ENCODE measurements at places on chromosomes 12 and 14.

GRCh38 chr12:5447320-5447719 lies 15.4 kb downstream of the NTF3 start:
- DNase-seq, result no peak

DNA sequence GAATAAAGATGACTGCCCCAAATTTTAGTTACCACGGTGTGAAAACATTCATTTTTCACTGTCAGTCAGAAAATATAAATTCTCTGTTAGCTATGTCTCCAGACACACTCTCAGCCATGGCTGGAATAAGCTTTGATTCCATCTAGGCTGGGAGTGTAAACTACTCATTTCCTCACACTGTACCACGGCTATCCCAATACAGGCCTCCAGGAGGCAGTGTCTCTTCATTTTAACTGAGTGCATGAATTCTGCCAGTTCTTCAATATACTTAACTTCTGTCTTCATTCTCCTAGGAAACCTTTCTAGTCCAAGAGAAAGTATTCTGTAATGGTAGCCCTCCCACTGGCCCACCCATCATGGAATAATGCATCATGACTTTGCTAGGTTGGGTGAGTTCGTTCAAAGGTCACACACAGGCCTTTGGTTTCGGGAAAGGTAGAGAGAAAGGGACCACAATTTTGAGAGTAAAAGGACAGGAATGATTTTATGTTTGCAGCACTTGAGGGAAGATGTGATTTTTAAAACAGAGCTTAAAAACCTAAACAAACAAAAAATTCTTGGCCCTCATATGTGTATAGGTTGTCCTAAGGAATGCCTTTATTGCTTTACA lies 381.1 kb downstream of the SEC23A start:
- peak; percentile 55 for DNase-seq

DNA sequence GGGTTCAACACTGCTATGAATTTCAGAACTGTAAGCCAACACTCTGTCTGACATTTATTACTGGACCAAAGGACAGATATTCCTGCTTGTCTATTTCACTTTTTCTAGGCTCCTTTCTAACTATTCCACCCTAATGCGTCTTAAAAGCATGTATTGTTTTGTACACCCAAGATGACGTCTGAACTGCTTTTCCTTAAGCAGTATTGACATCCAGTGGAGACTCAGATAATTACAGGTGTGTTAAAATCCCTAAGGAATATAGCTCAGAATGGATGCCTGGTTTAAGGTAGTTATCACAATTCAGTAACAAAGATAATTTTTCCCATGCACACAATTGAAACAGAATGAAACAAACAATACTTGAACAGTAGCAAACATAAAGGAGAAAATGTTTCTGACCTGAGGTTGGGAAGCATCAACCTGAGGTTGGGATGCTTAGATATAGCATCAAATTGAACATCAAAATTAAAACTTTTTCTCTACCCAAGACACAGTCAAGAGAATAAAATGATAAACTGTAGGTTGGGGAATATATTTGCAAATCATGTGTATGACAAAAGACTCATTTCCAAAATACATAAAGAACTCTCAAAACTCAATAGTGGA lies 93.7 kb upstream of the PTPRR start:
- DNase-seq, result no peak

DNA sequence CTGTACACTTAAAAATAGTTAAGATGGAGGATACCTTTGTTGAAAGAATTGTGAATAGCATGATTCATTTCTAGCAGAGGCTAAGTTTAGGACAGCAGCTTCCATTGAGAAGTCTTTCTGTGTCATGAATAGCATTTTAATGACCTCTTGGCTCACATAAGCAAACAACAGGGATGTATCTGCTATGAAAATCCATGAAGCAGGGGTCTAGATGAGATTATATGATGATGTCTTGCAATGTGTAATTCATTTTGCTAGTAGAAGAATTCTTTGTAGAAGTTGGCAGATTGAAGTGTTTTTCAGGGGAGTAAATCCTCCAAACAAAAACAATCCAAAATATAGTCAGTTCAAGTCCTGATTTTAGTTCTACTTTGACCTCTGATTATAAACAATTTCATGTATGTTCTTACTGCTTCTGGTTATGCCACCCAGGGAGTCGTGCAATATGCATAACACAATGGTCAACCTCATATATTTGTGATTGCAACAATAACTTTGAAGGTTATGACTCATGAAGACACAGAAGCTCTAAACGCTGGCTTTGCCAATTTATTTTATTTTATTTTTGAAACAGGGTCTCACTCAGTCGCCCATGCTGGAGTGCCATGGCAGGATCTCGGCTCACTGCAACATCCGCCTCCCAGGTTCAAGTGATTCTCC lies 6.9 kb upstream of the RD3L start:
- DNase-seq, result no peak

- no peak for DNase-seq
Observed at GRCh38 chr14:89374908-89375307, 42.1 kb downstream of the FOXN3 start.

DNA sequence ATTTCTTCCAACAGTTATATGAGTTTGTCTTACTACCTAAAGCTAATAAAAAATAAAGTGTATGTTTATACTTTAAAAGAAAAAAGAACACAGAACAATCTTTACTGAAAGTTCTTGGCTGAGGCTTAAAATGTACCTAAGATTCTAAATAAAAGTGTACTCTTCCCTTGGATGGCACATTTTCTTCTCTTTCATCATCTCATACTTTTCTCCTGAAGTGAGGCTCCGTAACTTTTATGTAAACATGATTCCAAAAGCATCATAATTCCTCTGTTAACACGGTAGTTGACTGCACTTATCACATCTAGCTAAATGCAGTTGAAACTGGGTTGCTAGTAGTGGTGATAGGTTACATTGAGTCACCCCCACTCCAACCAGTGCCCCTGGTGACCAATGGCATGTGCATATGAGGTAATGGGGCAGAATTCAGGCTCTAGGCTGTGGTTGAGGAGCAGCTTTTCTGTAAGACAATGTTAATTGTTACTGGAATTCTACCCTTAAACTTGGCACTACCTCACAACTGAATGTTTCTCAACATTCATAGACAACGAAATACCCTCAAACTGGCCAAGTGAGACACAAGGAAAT lies 38.4 kb downstream of the WASHC3 start:
- no peak for DNase-seq

GRCh38 chr12:53989227-53990113 lies 4.5 kb downstream of the HOXC10 start:
- DNase-seq, result no peak

- DNase-seq, result no peak
Observed at GRCh38 chr14:84236290-84236689, 1293.7 kb upstream of the FLRT2 start.

DNA sequence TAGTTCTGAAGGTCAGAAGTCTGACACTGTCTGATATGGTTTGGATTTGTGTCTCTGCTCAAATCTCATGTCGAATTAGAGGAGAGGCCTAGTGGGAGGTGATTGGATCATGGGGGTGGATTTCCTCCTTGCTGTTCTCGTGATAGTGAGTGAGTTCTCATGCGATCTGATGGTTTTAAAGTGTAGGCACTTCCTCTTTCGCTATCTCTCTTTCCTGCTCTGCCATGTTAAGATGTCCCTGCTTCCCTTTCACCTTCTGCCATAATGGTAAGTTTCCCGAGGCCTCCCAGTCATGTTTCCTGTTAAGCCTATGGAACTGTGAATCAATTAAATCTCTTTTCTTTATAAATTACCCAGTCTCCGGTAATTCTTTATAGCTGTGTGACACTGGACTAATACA lies 84.1 kb upstream of the TMTC1 start:
- DNase-seq, result no peak

DNA sequence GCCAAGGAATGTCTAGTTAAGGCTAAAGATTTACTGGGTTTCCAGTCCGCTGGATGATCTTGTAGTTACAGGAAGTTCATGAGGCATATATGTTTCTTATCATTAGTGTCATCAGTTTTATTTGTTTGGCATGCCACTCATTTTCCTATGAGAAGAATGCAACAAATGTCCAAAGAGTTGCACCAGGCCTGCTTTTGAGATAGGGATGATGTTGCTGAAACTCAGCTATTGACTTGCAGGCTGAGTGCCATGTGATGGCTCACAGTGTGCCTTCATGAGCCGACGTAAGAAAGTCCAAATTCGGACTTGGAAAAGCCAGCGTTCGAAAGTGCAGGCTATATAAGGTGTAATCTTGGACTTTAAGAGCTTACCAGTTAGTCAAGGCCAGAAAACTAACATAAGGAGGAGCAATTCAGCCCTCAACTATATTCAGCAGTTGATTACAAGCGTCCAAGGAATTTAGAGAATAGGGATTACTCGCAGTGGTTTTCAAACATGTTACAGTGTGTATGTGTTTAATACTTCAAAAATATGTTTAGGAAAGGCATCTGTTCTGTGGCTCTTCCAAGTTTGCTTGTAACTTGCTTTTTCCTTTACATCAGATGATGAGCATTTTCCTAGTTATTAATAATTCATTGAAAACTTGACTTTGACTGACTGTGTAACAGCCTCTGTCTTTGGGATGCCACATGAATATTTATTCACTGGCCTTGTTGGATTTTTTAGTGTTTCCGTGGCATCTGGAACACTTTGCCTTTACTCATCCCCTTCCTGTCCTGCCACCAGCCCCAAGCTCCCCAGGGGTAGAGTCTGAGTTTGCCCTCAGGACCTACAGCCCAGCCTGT lies 101.3 kb downstream of the LGMN start:
- no peak for DNase-seq

DNA sequence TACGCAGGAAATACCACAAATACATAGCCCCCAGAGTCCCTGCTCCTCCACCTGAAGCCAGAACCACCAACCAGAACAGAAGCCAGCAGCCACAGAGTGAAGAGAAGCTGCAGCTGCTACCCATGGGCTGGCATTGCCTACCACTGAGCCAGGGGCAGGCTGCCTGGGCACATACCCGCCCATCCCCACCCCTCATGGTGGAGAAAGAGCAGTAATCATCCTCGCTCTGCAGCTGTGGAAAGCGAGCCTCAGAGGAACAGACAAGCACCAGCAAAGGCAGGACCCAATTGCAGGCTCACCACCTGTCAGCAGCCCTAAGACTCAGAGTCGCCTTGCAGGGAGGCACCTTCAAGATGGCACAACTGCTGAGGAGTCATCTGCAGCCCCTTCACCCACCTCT lies 11.2 kb upstream of the CD9 start:
- DNase-seq, result no peak

DNA sequence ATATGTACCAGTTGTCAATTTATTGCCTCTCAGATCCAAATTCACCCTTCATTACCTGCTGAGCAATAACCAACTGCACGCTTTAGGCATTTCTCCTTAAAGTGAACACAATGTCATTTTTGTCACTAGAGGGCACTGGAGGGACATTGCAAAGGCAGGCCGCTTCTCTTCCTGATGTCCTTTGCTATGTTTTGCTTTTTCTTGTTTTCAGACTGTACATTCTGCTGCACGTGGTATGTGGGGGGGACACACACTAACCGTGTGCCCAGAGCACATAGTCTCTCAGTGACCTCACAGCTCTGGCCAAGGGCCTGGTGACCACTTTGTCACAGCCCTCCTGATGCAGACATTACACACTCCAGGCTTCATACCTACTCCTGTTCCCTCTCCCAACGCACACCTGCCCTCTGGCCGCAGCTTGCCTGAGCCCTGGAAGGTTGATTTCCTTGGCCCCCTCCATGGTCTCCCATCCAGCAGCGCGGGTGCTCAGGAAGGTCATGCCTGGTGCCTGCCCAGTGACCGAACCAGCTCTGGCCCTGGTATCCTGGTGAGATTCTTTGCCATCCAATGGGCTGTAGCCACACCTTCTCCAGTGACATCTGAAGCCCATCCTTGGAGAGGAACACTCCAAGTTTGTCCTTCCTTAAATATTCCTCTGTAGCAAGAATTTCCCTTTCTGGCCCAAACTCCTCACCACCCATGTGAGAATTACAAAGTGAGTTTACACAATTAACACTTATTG lies 39.9 kb downstream of the MYO1H start:
- no peak for DNase-seq

GRCh38 chr12:57124261-57124877 lies 3.9 kb upstream of the LRP1 start:
- peak; percentile 80 for DNase-seq

GRCh38 chr12:96120359-96121100 lies 73.6 kb upstream of the ELK3 start:
- DNase-seq, result no peak

GRCh38 chr12:8832500-8832899 lies 10.1 kb downstream of the A2ML1 start:
- no peak for DNase-seq

GRCh38 chr12:106580671-106581508 lies 1.9 kb upstream of the RFX4 start:
- DNase-seq, result no peak

DNA sequence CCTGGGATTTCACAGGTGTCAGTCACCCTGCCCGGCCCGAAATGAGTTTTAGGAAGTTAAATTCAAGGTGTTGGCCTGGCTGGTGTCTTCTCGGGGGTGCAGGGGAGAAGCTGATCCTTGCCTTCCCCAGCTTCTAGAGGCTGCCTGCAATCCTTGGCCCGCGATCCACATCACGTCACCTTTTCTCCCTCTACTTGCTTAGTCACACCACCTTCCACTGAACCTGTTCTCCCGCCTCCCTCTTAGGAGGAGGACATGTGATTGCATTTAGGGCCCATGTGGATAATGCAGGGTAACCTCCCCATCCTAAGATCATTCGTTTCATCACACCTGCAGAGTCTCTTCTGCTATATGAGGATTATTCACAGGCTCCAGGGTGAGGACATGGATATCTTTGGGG lies 25.4 kb upstream of the ATXN2 start:
- no peak for DNase-seq

GRCh38 chr12:124913474-124914391 lies 717 bp downstream of the UBC start:
- peak; percentile 88 for DNase-seq

DNA sequence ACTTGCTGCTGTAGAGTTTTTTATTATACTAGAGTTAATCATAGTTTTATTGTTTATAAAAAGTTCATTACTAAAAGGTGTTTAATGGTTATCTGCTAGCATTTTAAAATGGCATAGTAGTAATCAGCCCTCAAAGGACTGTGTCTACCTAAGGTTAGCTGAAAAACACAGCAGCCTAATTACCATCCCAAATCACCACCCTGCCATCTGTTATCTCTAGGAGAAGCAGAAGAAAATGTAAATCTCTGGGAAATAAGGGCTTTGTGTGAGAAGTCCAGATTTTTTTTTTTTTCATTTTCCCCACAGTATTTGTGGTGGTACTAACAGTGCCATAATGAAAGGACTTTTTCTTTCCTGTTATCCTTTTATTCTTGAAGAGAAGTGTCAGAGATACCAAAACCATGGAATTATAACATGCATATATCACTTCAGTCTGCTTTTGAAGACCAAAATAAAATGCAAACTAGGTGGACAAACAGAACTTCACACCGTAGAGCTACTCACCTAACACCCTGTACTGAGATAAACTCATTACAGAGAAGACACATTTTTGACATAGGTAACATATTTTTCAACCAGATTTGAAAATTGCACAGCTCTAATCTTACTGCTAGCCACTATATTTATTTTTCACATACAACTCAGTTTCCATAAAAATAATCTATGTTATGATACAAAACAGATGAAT lies 876.2 kb downstream of the C12orf50 start:
- DNase-seq, result no peak

DNA sequence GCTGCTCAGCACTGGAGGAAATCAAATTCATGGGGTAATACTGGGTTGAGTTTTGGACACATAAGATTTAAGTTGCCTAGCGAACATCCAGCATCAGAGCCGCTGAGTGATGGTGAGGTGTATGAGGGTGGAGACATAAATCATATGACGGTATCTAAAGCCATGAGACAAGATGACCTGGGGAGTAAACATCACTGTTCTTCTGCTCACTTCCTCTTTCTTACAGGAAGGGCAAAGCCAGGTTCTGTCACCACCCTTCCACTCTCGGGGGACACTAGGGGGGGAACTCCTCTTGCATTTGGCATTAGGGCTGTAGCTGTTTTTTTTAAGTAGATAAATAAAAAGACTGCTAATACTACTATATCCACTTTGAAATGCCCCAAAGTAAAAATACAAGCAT lies 24.0 kb downstream of the PRDM4 start:
- no peak for DNase-seq

Data from liver (tissue), 10 donors.